H54 (cell line): ENCODE measurements at places on chromosomes 6 and 20.

DNA sequence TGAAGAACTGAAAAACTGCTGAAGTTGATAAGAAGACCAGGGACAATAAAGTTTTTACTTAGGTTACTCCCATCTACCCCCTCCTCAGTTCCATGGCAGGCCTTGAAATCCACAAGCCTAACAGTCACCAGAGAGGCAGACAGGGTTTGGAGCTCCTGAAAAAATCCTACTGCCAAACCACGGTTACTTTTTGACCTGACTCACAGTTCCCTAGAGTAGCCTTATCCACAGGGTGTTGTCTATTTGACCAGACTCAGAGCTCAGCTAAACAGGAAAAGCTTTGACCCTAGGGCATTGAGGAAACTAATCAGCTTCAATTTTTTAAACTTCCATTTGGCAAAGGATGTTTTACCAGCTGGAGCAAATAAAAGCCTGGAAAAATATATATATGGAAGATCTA, 257.7 kb upstream of the NT5E start:
- no peak for DNase-seq

GRCh38 chr6:129614464-129614863, 95.5 kb downstream of the ARHGAP18 start:
- DNase-seq: no peak

DNA sequence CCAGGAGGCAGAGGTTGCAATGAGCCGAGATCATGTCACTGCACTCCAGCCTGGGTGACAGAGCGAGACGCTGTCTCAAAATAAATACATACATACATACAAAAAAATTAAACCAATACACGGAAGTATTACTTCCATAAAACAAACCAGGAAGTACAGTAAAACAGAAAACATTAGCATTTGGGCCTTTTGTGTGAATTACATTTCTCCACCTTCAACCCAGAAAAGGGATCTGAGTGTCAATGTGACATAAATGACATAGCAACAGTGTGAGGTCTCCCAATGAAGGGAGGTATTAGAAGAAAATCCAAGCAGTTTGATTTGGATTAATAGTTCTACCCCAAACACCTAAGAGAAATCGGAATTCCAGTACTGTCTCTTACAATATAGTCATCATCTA, 10.1 kb downstream of the CSNK2A1 start:
- no peak for DNase-seq

DNA sequence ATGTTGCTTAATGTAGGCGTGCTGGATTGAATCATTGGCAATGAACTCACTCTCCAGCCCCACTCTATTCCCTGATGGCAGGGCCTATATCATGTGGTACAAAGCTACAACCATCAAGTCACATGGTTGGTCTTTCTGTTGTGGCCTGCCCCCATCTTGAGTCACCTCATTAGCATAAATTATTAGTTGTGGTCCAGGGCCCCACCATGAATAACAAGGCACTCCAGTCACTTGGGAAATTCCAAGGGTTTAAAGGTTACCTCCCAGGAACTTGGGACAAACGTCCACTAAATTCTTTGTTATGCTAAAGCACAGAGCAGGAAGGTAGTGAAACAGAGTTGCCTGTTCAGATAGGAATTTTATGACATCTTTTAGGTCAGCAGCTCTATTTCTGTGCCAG, 193.7 kb downstream of the SLC35F1 start:
- no peak for DNase-seq

DNA sequence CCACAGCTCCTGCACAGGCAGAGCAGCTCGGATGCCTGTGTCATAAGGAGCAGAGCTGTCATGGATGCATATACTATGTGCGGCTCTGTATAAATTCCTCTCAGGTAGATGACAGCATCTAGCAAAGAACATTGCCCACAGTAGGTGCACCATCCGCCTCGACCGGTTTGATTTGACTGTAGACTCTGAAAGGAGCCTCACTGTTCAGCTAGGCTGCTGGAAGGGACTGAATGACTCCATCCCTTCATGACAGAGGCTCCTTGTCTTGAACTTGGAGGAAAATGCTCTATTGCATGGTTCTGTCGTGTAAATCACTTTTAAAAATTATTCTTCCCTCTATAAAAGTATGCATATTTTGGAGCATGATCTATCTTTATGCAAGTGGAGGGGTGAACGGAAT, 128.8 kb upstream of the QKI start:
- no peak for DNase-seq

- DNase-seq: no peak
These were observed 28.2 kb upstream of the FABP7 start for GRCh38 chr6:122751326-122751725.

DNA sequence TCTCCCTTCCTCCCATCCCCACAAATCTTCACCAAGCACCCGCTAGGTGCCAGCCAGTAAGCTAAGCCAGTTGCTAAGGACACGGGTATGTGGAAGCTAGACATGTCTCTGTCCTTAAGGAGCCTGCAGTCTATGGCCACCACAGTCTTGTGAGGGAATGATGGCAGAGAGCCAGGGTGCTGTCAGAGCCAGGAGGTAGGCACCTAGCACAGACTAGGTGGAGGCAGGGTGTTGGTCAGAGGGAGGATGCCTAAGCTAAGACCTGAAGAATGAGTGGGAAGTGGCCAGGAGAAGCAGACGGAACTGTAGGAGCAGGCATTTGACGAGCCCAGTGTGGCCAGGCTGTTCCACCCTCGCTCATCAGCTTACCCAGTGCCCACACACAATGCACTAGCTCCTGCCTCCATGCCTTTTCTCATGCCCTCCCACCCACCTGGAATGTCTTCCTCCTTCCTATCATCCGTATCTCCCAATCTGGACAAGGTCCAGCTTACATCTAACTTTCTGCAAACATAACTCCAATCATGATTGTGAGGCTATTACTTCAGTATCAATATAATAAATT, 125.6 kb downstream of the FOXC1 start:
- DNase-seq: no peak

GRCh38 chr6:100237821-100238220, 226.9 kb downstream of the SIM1 start:
- DNase-seq: no peak

GRCh38 chr6:36593569-36594028, 563 bp upstream of the SRSF3 start:
- no peak for DNase-seq

- DNase-seq: no peak
These were observed 5.8 kb downstream of the DDR1 start for GRCh38 chr6:30889921-30890645.

DNA sequence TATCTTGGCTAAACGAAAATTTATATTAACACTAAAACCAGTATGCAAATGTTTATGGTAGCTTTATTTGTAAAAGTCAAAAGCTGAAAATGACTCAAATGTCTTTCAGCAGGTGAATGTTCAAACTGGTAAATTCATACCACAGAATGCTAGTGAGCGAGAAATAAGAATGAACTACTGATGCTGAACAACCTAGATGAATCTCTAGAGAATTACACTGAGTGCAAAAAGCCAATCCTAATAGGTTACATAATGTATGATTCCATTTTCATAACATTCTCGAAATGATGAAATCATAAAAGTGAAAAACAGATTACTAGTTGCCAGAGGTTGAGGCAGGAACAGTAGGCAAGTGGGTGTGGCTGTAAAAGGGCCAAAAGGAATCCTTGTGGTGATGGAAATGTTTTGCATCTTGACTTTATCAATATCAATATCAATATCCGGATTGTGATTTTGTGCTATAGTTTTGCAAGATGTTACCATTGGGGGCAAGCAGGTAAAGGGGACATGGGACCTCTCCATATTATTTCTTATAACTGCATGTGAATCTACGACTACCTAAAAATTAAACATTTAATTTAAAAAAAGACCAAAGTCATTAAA, 26.1 kb downstream of the ZNF311 start:
- DNase-seq: no peak

- no peak for DNase-seq
These were observed 263.9 kb downstream of the PLCB1 start for GRCh38 chr20:8395956-8396355.

DNA sequence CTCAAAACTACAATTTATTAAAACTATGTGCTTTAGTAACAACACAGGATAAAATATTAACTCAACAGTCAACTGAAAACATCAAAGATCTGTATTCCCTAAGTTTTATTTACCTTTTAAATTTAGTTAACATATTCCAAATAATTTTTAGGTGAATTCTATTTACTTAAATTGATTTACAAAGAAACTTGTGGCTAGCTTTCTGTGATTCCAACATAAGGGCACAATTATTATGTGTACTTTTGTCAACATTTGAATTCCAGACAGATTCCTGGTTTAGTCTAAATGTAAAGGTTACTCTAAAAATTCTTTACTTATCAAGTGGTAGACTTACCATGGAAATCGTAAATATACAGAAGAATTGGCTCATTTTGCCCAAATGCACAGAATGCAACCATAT, 70.7 kb downstream of the AHI1 start:
- DNase-seq: no peak

DNA sequence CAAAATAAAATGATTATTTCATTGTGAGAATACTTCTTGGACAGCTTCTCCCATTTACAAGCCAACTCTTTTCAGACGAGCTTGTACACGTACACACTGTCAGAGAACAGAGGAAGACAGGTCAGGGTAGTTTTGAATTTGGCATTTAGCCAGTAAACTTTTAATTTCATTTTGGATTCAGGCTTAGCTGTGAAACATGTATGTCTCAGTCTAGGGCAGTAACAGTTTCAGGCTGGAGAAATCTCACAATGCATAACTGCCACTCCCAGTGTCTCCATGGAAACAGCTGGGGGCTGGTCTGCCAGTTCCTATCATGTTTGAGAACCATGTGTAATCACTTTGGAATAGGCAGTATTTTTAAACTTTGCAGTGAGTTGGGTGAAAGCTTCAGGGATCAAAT, 22.0 kb upstream of the QKI start:
- no peak for DNase-seq

GRCh38 chr6:163259689-163260088, 154.8 kb upstream of the QKI start:
- DNase-seq: no peak

DNA sequence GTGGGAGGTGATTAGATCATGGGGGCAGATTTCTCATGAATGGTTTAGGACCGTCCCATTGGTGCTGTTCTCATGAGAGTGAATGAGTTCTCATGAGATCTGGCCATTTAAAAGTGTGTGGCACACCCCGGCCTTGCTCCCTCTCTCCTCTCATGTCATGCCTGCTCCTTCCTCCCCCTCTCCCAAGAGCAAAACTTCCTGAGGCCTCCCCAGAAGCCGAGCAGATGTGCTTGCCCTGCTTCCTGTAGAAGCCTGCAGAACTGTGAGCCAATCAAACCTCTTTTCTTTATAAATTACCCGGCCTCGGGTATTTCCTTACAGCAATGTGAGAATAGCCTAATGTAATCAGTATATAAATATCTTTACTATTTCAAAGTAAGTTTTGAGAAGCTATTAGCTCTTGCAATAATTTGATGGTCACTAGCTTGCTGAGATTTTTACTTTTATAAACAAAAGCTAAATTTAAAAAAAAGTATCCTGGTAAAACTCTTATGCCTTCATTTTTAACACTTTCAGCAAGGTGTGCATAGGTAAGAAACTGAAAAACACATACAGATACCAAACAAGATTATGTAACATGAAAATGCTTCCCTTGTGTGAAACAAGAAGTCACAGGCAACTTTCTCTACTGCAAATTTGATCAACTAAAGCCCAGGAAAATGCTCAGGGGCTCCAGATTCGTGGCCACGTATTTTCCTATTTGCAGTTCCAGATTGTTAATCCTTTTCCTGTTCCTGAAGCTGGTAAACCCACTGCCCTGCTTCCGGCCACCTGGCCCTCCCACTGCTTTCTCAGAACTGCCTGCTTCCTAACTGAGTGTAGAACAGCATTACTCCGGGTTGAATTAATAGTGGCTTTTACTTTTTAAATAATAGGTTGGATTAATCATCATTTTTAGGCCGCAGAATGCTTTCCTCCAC, 395.1 kb upstream of the CNR1 start:
- DNase-seq: no peak

DNA sequence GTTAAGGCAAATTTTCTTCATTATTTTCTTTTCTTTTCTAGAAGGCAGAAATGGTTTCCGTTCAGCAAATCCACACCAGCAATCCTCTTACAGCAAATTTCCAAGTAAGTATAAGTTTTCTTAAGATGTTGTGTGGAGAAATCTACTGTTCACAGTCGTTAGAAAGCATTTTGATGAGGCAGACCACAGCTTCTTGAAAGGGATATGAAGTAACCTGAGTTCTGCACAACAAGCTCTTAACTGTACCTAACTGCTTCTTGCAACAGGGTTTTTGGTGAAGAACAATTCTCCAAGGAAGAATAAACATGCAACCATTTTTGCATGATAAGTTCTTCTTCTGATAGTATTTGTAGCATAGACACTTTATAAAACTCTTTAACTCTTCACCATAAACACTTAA, 45.3 kb upstream of the STXBP5 start:
- DNase-seq: no peak

DNA sequence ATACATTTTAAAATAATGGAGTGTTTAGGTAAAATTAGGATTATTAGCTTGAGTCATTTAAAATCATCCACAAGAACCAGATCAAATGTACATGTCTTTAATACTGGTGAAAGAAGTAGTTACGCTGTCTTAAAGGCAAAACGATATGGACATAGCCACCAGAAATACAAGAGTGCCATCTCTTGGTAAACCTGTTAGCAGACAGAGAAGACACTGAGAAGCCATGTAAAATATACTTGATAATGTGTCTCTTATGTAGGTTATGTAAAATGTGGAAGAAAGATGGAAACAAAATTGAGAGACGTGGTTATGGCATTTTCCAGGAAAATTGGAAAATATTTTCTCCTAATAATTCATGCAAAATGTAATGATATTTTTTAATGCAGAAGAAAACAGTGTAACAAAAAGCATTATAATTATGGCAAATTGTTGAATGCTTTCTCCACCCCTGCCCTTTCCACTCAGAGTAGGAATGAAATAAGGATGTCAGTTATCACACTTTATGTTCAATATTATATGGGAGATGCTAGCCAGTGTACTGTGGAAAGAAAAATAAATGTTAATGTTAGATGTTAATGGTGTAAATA, 12.2 kb upstream of the SLC17A2 start:
- DNase-seq: no peak

- DNase-seq: no peak
These were observed 150.6 kb downstream of the HIVEP2 start for GRCh38 chr6:142794424-142794823.

- no peak for DNase-seq
These were observed 74.9 kb downstream of the FOXO3 start for GRCh38 chr6:108635505-108636226.

DNA sequence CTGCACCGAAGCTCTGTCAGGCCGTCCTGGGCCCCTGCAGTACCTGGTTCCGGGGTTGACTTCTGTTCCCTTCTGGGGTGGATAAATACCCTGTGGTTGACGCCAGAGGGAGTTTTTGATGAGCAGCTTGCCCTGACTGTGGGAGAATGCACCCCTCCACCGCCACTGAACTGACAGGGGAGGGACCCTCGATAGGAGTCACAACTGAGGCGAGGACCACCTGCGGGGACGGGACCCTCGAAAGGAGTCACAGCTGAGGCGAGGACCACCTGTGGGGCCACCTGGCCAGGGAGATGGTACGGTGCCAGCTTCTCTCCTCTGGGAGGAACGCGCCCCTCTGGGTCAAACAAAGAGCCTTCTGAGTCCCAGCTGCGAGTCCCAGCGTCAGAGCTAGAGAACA, 100.1 kb upstream of the FRMD1 start:
- no peak for DNase-seq

- DNase-seq: peak; percentile 35
These were observed 622 bp upstream of the KIZ start for GRCh38 chr20:21125072-21125848.

GRCh38 chr6:137000825-137001224, 43.9 kb downstream of the IL20RA start:
- no peak for DNase-seq
